ENCODE measurements at places on chromosomes 11 and 22.

- DNase-seq: no peak
These were observed 45.0 kb downstream of the FBLN1 start for GRCh38 chr22:45547731-45548130.

DNA sequence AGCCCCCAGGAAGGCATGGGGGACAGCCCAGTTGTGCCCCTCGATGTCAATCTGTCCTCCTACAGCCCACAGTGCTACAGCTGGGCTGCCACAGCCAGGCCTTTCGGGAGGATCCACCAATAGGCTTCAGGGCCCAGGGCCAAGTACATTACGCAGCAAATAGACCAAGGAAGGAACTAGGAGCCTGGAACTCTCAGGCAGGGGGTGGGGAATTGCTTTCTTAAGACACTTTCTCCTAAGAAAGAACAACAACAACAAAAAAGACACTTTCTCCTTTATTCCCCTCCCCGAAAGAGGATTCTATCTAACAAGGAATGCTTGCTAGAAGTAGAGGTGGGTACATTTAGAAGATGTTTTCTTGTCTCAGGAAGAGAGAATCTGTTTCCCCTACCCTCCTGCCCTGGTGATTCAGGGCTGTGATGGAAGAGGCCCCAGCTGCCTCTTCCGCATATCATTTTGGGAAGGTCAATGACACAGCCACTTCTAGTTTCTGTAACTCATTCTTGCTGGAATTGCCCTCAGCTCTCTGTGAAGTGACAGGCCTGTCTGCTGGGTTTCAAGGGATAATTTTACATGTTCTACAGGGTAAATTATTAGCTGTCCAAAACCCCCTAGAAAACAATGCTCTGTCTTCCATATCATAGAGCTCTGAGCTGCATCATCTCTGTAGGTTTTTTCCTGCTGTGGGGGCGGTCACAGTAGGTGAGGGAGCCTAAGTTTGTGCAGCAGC is 6.0 kb upstream of the MALAT1 start:
- no peak for DNase-seq

DNA sequence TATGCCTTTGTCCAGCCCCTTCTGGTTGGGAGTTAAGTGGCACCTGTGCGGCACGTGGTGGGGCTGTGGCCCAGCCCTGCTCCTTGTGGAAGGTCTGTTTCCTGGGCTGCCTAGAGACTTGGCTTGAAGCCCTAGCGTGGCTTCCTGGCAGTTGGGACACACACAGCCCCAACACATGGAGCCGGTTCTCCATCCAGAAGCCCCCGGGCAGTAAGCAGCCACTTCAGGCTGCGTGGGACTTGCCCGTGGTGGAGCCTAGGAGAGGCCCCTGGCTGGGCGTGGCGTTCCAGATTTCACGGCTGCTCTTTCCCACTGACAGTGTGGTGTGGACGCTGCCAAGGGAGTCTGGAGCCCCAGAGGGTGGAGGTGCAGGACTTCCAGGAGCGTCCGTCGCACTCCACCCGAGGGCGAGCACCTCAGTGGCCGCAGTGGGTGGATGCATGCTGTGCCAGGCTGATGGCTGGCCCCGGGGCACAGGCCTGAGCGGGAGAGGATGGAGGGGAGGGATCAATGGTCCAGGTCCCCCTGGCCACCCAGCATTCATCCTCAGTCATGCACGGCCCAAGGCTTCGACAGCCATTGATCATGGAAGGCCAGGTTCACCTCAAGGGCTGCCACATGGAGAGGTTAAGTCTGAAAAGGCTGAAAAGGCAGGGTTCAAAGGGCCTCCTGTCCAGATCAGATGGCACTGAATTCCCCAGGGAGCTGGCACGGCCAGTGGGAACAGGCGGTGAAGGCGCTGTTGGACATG is 9.3 kb downstream of the CCND1 start:
- no peak for DNase-seq

- peak; percentile 48 for DNase-seq
These were observed 1.1 kb downstream of the TAF1D start for GRCh38 chr11:93740031-93740729.

- no peak for DNase-seq
These were observed 124.2 kb downstream of the SWAP70 start for GRCh38 chr11:9787981-9788521.
